Amniotic epithelial cell (primary cell): ENCODE measurements at places on chromosomes 7 and 10.

GRCh38 chr10:119413093-119413453 lies 129.4 kb downstream of the RGS10 start:
- no peak for DNase-seq

- DNase-seq, result no peak
Measured at GRCh38 chr10:100864036-100864885, 48.5 kb upstream of the SLF2 start.

DNA sequence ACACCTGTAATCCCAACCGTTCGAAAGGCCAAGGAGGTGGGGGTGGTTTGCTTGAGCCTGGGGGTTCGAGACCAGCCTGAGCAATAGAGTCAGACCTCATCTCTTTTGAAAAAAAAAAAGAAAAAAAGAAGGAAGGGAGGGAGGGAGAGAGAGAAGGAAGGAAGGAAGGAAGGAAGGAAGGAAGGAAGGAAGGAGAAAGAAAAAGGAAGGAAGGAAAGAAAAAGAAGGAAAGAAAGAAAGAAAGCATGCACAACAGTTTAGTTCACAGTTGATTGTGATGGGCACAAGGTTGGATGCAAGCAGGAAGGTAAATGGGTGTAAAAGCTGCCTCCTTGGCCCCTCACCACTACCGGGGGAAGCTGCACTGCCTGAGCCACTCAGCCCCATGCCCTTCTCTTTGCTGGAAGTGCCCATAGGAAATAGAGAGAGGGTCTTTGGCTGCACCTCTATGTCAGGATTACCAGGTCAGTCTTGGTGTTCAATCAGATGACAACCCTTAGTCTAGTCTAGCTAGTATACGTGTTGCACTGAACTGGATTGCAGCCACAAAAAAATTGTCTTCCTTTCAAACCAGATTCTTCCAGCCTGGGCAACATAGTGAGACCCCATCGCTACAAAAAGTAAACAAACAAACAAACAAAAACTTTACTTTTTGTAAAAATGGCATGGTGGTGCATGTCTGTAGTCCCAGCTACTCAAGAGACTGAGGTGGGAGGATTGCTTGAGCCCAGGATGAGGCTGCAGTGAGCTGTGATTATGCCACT lies 20.0 kb downstream of the MAP3K8 start:
- no peak for DNase-seq

- DNase-seq, result no peak
Measured at GRCh38 chr10:17140386-17140761, 10.8 kb upstream of the CUBN start.

GRCh38 chr7:52920977-52921376 lies 114.5 kb upstream of the POM121L12 start:
- no peak for DNase-seq

GRCh38 chr7:38105874-38106483 lies 72.1 kb upstream of the STARD3NL start:
- DNase-seq, result peak; percentile 37

- DNase-seq, result peak; percentile 70
Measured at GRCh38 chr7:91957823-91958222, 17.2 kb downstream of the AKAP9 start.

DNA sequence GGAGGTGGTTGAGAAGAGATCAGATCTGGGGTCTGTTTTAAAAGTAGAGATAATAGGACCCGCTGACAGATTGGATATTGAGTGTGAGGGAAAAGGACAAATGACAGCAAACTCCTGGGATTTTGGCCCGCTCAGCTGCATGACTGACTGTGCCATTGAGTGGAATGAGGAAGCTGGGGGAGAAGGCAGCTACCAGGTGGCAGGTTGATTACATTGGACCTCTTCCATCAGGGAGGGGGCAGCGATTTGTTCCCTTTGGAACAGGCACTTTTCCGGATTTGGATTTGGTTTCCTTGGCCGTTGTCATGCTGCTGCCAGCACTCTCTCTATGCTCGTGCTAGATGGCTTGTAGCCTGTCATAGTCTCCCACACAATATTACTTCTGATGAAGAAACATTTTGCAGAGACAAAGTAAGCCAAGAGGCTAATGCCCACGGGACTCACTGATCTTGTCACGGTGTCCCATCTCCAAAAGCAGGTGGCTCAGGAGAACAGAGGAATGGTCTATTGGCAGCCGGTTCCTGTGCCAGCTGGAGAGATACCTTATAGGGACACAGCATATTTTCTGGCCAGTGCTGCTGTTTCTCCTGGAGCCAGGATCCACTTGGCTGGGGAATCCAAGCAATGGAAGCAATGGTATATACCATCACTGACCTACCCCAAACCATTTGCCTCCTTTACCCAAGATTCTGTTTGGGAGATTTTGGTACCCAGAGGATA lies 69.1 kb upstream of the WAC start:
- DNase-seq, result no peak

GRCh38 chr7:121138262-121138933 lies 149.9 kb downstream of the CPED1 start:
- no peak for DNase-seq

DNA sequence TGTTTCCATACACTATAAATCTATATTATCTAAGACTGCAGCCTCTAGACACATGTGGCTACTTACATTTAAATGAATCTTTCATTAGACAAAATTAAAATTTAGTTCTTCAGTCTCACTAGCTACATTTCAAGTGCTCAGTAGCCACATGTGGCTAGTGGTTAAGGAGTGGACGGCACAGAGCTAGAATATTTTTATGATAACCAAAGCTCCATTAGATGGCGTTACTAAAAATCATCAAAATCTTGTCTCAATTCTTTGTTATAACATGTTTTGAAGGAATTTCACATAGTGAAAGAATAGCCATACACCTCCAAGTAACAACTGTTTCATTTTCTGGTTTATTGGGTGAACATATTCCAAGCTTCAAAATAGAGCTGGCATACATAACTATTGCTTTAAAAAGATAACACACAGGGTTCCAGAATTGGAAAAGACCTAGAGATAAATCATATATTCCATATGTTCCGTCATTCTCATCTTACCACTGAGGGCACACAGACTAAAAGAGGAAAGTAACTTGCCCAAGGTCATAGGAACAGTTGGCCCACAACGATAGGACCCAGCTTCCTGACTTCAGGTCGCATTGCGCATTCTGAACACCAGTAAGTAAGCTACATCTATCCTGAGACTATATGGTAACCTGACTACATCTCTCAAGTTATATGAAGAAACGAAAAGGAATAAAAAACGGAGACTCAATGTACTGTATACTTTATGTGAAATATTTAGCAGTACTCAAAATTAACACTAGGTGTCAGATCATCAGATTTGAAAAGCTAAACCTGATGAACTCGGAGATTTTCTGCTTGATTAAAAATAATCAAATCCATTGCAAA lies 66.6 kb downstream of the CAV1 start:
- DNase-seq, result peak; percentile 21

GRCh38 chr10:126928274-126928673 lies 23.0 kb downstream of the DOCK1 start:
- no peak for DNase-seq

GRCh38 chr10:689452-690371 lies at the start of gene DIP2C:
DIP2C (minus strand) TSS chr10:689668; CDS start chr10:689578, 90 bp downstream.
- peak; percentile 66 for DNase-seq

GRCh38 chr10:128025437-128025836 lies 100.8 kb downstream of the MKI67 start:
- no peak for DNase-seq

DNA sequence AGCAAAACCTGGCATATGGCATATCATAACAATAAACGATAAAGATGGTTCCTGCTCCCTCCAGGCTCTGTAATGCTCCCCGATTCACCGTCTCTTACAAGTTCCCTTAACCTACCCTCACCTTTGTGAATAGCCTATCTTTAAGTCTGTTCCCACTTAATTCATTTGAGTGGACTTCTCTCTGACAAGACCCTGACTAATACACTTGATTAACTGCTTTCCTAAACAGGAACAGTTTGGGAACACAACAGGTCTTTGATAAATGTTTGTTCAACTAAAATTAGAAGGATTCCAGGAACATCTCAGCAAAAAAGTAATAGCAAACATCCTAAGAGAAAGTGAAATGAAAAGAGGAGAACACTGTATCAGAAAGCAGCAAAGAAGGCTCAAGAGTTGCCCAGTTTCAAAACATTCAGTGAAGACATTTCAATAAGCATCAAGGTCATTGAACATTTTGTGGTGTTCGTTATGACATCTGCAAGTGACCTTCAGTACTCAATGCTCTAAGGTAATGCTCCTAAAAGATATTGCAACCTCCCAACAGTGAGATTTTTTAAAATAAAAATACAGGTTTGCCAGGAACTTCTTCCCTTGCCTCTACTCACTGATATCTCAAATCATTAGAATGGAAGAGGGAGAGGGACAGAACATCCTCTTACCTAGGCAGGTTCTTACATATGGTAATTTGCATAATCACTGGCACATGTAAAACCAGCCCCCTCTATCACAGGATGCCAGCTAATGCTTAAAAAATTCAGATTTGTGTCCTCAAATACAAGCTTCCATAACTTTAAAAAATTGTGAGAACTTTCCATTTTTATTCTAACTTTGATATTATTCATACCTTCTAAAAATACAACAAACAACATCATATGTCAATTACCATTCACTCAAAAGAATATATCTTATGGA lies 11.4 kb upstream of the ARHGAP12 start:
- peak; percentile 43 for DNase-seq

GRCh38 chr10:83632701-83633100 lies 506.6 kb upstream of the GHITM start:
- no peak for DNase-seq

GRCh38 chr7:5492636-5493020 lies 69.0 kb upstream of the TNRC18 start:
- no peak for DNase-seq

- DNase-seq, result no peak
Measured at GRCh38 chr7:132347858-132348257, 228.4 kb downstream of the PLXNA4 start.

GRCh38 chr7:37927773-37928444 lies 7.5 kb downstream of the EPDR1 start:
- no peak for DNase-seq

GRCh38 chr7:117411539-117411938 lies 15.8 kb downstream of the ASZ1 start:
- DNase-seq, result no peak

DNA sequence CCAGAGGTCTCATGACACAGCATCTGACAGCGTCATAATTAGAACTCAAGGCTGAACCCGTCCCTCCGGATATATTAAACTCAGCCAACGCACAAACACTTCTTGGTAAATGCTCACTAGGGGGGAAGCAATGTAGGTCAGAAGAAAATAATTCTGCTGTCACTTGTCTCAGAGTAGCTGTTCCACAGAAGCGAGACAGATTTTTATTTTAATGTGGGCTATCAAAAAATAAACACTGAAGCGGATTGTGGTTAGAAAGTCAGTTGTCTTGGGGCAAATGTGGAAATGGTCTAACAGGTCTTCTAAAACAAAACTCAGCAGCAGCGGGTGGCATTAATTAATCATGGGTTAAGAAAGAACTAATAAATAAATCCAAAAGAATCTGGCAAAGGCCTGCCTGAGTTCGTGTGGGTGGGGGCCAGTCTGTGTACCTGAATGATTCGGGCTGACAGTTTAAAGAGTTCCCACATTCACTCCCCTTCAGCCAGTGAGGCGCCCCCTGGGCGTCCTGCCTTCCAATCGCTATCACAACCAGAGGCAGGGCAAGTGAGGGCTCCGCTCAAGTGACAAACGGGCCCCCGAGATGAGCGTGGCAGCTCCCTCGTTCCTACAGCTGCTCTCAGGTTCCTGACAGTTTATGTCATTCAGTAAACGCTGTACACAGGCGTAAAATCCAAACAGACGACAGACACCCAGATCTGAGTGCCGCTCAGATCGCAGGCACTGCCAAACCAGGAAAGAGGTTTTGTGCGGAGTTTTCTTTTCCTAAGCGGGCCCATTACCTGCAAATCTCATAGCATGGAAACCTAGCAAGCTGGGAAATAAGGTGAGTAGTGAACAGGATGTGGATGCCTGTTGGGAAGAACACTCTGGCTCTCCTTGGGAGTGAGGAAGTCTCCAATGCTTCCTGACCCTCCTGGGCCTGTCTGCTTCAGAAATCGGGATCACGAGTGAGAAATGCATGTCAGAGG lies 52.9 kb downstream of the NRAP start:
- DNase-seq, result no peak

GRCh38 chr10:103648636-103649532 lies 155.4 kb downstream of the NEURL1 start:
- no peak for DNase-seq

GRCh38 chr10:122375679-122376160 lies 1.2 kb downstream of the PLEKHA1 start:
- DNase-seq, result no peak

GRCh38 chr10:24952707-24953645 lies 570 bp upstream of the PRTFDC1 start:
- DNase-seq, result peak; percentile 76

GRCh38 chr7:37405603-37406122 lies 43.0 kb downstream of the ELMO1 start:
- DNase-seq, result no peak

- DNase-seq, result no peak
Measured at GRCh38 chr7:49791088-49791741, 17.8 kb downstream of the VWC2 start.

DNA sequence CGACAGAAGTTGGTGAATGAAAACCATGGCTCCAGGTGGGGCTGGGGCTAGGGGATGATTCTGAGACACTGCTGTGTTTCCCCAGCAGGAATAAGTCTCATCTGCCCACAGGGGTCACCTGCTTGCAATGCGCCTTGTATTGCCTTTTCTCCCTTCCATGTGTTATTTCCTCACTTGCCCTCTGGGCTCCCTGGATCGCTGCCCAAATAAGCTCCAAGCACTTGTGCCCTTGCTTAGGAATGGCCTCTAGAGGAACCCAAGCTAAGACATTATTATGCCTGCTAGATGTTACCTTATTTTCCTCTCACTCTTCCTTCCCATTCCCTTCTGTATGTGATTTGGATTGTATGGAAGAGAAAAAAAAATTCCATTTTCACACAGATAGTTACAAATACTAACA lies 24.8 kb upstream of the PLPP4 start:
- DNase-seq, result no peak

- peak; percentile 64 for DNase-seq
Measured at GRCh38 chr7:2864999-2865670, 21.0 kb upstream of the GNA12 start.

DNA sequence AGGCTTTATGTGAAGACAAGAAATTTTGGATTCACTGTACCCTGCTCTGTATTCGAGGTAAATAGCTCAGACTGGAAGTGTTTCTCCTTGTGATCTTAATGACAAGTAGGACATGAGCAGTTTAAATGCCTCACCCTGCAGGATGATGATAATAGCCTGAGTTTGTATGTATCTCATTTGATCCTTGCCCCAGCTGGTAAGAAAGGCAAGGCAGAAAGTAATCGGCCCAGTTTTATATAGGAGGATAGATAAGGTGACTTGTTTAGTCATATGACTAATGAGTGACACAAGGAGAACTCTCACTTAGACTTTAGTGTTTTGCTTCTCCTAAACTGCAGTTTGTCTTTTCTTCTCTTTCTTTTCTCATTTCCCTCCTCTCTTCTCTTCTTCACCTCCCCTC lies 372.6 kb downstream of the PHF14 start:
- DNase-seq, result no peak

GRCh38 chr10:129993621-129994020 lies 29.5 kb upstream of the EBF3 start:
- no peak for DNase-seq

GRCh38 chr7:78127009-78127408 lies 328.4 kb downstream of the PHTF2 start:
- DNase-seq, result no peak

- DNase-seq, result peak; percentile 43
Measured at GRCh38 chr7:20359341-20359963, 28.8 kb downstream of the ITGB8 start.

GRCh38 chr10:21700474-21700873 lies 166.4 kb downstream of the MLLT10 start:
- no peak for DNase-seq
